H1 (cell line): ENCODE measurements at places on chromosomes 3 and 15. TPM values are rescaled to one million over a fixed set of nuclear protein-coding genes. Genes with fewer than 3 reads are reported as not detected.

GRCh38 chr3:157375342-157375986, 61.2 kb upstream of the PTX3 start:
- no peaks in the 10 kb centered on the region for H3K36me3 ChIP-seq
- H3K27ac ChIP-seq = no peak overlapping the region
- no peak for DNase-seq
- H3K4me1 ChIP-seq = no peaks in the 10 kb centered on the region
- H3K27me3 ChIP-seq = no peaks in the 10 kb centered on the region

- H3K4me3 ChIP-seq = no peak overlapping the region
- H3K36me3 ChIP-seq = no peaks in the 10 kb centered on the region
- H3K4me1 ChIP-seq = no peaks in the 10 kb centered on the region
- H3K27ac ChIP-seq = no peak overlapping the region
- DNase-seq = no peak
Observed at GRCh38 chr3:14346642-14347041, 55.8 kb upstream of the SLC6A6 start.

The IL17RB gene
- total RNA-seq = 6.9 and 7.0 TPM in 2 replicates

The SRGAP3 gene
- total RNA-seq = 9.4 and 11.4 TPM in 2 replicates

The CPLX3 gene
- not detected in 2 replicates for total RNA-seq
